ENCODE measurements at places on chromosomes 13 and 19.

- DNase-seq, result no peak
Measured at GRCh38 chr13:99969453-99969918, 2.1 kb downstream of the ZIC5 start.

DNA sequence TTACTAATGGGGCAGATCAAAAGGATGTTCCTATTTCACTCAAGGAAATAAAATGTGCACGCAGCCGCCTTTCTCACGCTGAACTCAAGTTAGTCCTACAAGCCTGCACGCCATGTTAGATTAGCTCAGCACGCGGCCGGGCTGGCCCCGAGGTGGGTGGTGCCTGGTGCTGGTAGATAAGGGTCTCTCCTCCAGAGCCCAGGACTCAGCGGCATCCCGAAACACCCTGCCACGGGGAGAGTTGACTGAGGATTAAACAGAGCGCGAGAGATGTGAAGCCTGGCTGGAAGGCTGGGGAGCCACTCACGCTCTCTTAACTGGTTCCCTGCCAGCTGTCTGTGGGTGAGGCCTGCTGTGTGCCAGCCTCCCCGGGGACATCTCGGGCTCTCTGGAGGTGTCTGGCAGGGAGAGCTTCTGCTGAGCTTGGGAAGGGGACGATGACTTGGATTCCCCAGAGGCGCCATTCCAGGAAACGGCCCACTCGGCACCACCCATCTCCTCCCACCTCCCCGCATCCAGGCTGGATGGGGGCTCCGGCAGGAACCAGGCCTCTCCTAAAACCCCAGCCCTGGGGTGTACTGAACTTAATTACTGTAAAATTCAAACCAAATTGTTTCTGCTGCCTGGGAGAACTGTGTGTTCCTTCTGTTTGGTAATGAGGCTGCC, 122.2 kb downstream of the KDM4B start:
- DNase-seq, result no peak

DNA sequence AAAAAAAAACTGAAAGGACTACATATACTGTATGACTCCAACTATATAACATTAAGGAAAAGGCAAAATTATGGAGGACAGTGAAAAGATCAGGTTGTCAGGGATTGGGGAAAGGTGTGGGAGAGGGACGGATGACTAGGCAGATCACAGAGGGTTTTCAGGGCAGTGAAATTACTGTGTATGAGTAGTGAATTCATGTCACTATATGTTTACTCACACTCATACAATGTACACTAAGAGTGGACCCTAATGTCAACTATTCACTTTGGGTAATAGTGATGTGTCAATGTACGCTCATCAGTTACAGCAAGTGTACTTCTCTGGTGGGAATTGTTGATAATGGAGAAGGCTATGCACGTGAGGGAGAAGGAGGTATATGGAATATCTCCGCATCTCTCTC, 144.3 kb downstream of the ITGBL1 start:
- no peak for DNase-seq

- peak; percentile 17 for DNase-seq
Measured at GRCh38 chr19:55638864-55639359, 1.9 kb upstream of the ZNF580 start.

DNA sequence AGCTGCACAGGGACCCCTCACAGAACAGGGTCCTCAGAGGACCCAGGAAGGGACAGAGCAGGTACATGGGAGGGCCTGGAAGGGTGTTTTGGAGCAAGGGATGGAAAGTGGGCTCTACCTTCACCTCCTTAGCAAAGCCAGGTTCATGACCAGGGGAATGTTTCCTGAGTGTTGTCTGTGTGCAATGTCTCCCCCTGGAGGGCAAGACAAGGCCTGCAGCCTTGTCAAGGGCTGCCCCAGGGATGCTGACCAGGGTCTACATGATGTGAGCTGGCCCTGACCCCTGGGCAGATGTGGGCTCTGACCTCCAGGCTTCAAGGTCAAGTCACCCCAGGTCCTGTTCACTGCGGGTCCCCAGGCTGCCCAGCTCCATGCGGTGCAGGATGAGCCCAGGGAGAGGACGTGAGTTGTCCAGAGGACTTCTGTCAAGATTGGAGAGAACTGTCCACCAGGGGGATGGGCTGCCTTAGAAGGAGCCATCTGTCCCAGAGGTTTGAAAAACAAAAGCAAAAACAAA, 1.0 kb upstream of the CEACAM1 start:
- no peak for DNase-seq

DNA sequence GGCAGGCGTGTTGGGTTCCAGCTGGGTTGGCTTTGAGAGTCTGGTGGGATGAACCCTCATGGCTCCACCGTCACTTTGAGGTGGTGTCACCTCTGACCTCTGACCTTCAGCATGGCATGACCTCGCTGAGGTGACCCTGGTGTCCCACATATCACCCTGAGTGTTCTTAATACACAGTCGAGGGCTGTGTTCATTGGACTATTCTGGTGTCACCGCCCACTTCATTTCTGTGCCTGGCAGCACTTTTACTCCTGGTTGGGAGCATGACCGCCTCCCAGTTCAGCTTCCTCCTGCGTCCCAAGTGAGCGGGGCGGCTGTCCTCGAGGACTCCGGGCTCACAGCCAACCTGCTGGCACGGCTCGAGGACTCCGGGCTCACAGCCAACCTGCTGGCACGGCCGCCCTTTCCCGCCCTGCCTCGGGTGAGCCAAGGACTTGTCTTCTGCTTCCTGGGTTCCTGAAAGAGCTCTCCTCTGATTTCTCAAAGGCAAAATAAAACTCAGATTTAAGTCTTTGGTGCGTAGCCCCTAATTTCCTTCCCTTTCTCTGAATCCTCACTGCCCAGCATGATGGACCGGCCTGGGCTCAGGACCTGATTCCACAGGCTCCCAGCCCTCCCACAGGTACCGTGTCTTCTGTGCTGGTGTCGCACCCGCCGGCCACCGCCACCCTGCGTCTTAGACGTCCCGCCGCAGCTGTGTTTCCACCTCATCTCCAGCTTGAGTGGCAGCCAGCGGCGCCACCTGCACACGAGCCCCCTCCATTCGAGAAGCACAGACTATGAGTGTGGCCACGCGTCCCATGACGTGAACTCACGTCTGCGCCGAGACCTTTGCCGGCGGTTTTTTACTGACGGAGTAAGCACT, 10.4 kb downstream of the ATP4B start:
- DNase-seq, result peak; percentile 98

DNA sequence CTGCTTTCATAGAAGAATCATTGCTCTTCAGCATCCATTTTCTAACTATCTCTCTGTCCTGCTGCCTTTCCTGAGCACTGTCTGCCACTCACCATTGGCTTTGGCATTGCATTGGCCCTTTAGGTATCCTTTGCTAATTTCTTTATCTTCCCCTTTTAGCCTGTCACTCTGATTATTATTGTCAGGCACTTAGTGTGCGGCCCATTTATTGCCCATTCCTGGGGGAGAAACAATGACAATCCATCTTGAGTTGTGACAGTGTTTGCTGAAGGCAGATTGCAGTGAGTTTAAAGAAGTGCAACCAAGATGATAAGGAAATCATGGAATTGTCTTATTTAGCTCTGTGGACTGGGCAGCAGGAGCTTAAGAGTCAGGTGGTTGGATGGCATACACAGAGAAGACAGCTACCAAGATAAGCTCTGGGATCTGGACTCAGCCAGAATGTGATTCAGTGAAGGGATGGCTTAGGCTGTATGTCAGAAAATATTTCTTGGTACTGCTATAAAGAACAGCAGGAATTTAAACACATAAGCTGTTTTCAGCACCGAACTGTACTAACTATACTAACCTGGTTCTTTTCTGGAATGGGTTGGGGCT, 25.3 kb downstream of the B3GLCT start:
- no peak for DNase-seq

DNA sequence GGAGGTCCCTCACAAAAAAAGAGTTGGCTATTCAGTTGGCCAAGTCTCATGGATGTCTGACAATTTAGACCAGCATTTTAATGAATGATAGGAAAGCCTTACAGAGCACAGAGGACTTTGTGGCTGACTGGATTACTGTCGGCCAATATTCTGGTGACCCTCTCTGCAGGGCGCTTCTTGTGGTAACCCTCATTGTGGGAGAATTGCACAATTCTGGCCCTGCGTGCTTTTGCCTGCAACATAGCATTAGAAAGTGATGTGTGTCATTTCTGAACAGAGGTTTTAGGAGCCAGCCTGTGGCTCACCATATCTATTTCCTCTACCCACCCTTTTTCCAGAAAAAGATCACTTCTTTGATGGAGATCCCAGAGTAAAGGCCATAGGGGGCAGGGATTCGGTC, 71.4 kb downstream of the EFNB2 start:
- no peak for DNase-seq

DNA sequence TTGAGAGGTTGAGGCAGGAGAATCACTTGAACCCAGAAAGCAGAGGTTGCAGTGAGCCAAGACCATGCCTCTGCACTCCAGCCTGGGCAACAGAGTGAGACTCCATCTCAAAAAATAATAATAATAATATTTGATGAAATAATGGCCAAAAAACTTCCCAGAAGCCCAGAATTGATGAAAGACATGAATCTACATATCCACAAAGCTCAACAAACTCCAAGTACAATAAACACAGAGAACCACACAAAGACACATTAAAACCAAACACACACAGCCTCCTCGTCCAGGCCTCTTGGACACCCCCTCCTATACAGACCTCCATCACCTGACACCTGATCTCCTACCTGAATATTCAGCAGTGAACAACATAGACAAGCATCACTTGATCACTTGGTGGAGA, 3.2 kb upstream of the SYDE1 start:
- DNase-seq, result no peak

GRCh38 chr19:40155749-40156265, 35.4 kb upstream of the MAP3K10 start:
- no peak for DNase-seq

DNA sequence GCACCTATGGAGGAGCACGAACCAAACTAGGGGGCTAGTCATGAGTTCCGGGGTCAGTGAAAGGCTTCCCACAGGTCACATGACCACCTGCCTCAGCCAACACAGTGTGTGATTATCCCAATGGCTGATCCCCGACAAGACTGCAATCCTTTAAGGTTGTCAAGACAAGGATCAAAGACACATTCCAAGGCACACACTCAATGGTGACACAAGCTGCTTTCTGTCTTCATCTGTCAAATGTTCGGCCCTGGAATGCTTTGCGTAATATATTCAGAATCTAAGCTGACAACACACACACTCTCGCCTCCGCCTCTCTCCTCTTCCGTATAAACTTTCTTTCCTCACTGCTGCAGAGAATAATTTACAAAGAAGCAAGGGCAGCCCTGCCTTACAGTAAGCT, 11.7 kb downstream of the RANBP3 start:
- DNase-seq, result no peak

DNA sequence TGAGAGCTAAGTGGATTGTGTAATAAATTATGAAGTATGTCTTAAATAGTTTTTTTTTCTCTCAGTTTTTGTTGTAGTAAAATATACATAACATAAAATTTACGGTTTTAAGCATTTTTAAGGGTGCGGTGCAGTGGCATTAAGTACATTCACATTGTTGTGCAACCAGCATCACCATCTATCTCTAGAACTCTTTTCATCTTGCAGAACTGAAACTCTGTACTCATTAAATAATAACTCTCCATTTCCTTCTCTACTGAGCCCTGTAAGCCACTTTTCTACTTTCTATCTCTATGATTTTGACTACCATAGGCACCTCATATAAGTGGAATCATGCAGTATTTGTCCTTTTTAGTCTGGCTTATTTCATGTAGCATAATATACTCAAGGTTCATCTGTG, 87.1 kb downstream of the GJA3 start:
- DNase-seq, result no peak

- peak; percentile 5 for DNase-seq
Measured at GRCh38 chr13:89899302-89900103, 1448.0 kb upstream of the MIR17HG start.

DNA sequence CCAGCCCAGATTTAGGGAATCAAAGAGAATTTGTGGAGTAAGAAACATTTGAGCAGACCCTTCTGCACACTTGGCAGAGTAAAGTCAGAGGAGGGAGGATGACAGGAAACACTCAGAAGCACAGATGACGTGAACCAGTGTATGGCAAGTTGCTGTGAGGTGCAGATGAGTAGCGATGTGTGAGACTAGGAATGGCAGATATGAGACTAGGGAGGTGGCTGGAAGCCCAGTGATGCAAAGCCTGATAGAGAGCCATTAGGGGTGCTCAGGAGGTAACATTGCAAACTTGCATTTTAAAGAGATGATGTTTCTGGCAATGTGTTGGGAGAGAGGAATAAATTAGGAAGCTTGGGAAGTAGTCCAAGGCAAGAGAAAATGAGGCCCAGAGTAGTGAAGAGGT, 44.0 kb downstream of the PCDH17 start:
- DNase-seq, result no peak

DNA sequence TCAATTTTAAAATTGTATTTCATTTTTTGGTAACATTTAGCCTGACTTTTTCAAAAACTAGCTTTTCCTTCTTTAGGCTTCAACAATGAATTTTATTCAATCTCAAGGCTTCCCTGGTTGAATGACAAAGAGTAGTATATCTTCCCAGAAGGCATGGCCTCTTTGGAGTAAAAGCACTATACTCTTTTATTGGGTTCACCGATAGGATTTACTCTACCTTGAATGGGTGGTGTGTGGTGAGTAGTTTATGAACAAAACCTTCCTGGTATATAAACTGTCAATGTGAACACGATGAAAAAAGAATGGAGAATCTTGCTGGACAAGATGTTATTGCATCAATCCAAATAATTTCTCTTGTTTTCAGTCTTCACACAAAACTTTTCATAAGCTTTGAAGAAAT, 167.7 kb downstream of the DACH1 start:
- no peak for DNase-seq

DNA sequence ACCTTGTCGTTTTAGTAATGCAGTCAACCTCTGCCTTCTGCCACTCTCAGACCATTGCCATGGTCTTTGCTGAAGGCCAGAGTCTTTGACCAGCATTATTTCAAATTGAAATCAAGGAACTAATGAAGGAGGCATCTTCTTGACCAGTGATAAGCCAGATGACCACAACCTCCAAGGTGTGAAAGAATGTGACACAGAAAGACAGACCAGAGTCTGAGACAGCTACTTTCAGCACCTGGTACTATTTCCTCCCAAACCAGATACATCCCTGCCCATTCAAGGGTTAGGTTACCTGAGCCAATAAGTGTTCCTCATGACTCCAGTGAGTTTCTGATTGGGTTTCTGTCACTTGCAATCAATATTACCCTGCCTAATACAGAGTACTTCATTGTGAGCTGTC, 20.3 kb upstream of the RNASEH2B start:
- no peak for DNase-seq

DNA sequence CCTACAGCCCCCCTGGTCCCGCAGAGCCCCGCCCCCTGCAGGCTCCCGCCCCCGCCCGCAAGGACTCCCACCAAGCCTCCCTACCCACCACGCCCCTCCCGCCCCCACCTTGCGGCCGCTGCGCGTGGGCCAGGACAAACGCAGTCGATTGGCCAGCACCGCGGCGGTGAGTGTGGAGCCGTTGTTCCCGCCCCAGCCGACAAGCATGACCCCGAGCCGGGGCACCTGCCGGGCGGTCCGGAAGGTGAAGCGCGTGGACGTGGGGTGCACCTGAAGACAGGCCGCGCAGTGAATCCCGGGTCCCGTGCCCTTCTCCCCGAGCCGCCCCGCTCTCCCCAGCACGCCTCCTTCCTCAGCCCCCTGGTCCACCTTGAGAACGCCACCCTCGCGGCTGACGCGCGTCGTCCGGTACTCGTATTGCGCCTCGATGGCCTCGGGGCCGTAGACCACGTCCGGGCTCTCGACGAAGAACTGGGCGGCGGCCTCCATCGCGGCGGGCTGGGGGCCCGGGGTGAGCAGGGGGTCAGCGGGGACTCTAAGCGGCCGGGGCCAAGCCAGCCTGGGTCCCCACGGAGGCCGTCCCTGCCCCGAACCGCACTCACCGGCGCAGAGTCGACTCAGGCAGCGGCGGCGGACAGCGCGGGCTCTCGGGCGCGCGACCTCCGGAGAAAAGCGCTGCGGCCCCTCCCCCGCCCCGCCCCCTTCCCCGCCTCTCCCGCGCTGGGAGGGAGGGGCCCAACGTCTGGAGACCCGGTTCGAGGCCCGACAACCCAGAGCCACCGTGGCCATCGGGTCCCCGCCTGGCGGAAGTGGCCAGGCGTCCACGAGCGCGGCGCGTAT, at the start of gene ISYNA1:
TSS of gene ISYNA1 (minus strand) at position 643 of the 840 bp plus-strand sequence. CDS start at position 489, 154 bp downstream.
- peak; percentile 23 for DNase-seq
